ENCODE measurements at places on chromosomes 1 and 21. TPM values are rescaled to one million over a fixed set of nuclear protein-coding genes. Genes with fewer than 3 reads are reported as not detected.

DNA sequence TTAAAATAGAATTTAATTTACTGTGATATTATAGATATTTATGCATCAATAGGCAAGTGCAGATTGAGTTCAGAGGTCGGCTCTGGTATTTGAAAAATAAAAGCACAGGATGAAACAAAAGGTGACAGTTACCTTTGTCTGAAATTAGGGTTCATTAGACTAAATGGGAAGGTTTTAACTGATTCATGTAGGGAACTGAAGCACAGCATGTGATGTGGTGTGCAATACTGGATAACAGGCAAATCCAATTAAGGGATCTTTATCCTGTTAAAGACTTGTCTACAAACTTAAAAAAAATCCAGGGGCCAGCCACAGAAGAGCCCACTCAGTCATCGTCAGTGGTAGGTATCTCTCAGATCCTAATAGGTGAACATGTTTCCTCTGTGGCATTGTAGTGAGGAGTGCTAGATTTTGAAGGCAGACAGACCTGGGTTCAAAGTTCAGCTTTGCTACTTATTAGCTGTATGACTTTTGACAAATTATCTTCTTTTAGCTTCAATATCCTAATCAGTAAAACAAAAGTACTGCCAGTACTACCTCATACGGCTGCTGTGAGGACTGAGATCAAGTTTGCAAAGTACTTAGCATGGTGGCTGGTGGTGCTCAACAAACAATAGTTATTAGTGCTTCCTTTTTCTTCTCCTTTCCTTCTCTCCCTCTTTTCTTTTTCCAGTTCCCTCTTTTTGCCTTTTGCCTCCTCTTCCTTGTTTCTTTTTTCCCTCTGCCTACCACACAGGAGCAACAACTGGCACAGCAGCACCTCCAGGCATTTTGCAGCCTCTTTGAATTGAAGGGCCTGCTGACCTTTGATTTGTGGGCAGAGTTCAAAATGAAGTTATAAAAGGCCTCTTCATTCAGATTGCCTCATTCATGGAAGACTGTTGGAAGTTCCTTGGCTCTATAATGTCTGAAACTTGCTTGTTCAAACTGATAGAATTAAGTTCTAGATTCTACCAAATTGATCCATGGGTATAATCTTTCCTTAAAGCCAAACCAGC is 44.9 kb upstream of the FOXD3 start:
- no peak for DNase-seq

DNA sequence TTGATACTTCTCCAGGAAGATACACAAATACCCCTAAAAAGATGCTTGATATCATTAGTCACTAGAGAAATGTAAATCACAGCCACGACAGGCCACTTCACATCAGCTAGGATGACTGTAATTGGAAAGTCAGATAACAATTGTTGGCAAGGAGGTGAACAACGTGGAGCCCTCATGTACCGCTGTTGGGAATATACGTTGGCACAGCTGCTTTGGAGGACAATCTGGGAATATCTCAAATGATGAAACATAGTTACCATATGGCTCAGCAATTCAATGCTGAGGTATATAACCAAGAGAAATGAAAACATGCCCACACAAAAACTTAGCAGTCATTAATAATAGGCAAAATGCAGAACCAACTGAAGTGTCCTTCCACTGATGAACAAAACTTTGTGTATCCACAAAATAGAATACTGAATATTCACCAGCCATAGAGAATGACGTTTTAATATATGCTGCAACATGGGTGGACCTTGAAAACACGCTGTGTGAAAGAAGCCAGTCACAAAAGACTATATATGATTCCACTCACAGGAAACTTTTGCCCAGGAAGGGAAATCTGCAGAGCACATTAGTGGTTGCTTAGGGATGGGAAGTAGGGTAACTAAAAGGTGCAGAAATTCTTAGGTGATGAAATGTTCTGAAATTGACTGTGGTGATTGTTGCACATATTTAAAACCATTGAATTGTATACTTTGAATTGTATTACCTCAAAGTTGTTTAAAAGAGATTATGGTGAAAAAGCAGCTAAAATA is 95.4 kb downstream of the AHCTF1 start:
- no peak for DNase-seq

The CNR2 gene
- total RNA-seq = not detected

The GJA9 gene
- not detected for total RNA-seq

The SAMD13 gene
- 0.61 TPM for total RNA-seq

The MARK1 gene
- total RNA-seq = 19.2 TPM

- no peak for DNase-seq
These were observed 293.6 kb downstream of the PLPP3 start for GRCh38 chr1:56285554-56286402.

- DNase-seq = no peak
These were observed 4.5 kb downstream of the EPHA2 start for GRCh38 chr1:16151196-16151994.

DNA sequence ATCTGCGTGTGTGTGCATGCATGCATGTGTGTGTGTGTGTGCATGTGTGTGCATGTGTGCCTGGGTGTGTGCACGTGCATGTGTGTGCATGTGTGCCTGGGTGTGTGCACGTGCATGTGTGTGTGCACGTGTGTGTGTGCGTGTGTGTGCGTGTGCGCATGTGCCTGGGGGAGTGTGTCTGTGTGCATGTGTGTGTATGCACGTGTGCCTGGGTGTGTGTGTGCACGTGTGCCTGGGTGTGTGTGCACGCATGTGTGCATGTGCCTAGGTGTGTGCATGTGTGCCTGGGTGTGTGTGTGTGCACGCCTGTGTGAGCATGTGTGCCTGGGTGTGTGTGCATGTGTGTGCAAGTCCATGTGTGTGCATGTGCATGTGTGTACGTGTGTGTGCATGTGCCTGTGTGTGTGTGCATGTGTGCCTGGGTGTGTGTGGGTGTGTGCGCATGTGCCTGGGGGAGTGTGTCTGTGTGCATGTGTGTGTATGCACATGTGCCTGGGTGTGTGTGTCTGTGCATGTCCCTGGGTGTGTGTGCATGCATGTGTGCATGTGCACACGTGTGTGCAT is 29.3 kb upstream of the COL6A2 start:
- no peak for DNase-seq

The AMY1C gene
- not detected for total RNA-seq

- DNase-seq = no peak
These were observed 560.1 kb downstream of the OMA1 start for GRCh38 chr1:57986432-57986831.

DNA sequence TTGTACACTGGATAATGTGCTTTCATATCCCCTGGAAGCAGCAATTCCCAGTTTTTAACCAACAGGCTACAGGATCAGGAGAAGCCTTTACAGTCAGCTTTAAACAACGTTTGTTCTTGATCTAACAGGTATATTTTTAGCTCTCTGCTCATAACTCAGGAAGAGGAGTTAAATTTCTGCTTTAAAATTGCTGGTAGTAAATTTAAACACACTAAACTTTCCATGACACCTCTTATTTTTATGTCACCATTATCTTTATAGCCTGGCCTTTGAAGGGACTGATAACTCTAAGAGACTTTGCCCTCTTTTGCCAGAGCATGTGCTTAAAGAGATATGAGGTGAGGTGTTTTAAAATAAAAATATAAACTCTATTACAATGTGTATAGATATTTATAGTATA is 119.6 kb upstream of the BRINP3 start:
- no peak for DNase-seq

DNA sequence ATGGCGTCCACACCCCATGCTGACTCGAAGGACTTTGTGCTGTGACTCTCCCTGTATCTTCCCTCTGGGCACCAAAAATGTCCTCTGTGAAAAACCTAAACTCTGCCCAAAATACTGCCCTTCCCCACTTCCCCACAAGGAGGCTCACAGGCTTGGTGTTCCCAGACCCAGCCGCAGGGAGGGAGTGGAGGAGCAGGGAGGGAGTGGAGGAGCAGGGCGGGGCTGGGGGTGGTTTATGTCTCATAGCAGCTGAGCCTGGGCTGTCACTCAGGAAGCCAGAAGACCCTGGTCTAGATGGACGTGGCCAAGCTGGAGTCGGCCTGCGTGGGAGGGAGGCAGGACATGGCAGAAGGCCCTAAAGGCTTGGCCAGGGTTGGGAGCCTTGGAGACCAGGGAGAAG is 461.7 kb downstream of the PTPRU start:
- DNase-seq = peak; percentile 76

DNA sequence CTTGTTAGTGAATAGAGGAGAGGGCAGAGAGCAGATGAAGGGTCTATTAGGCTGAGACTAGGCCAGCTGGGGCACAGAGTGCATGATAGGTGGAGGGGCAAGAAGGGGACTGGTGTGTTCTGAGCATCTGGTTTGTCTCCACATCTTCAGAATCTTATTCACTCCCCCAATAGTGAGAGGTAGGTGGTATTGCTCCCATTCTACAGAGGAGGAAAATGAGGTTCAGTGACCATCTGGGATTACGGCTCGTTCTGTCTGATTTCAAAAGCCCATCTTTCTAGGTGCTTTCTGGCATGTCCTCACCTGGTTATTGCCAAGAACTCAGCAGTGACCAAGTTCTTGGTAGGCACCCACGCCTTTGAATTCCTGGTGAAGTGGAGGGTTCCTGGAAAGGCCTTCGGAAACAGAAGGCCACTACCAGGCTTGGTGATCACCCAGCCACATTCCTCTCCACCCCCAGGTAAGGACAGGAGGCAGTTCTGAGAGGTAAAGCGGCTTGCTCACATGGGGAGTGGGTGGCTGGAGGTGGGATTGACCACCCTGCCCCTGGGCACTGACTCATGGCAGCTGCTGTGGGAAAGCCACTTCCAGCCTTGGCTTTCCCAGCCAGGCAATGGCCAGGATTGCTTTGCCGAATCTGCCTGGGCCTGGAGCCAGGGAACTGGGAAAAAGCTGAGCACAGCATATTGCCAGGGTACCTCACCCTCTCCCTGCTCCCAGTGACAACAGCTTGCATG is 18.8 kb upstream of the CITED4 start:
- DNase-seq = no peak

- no peak for DNase-seq
These were observed 62.5 kb upstream of the PTGFRN start for GRCh38 chr1:116847190-116847589.

The RAB42 gene
- 10.2 TPM for total RNA-seq
